ENCODE measurements at places on chromosomes 3 and 15.

GRCh38 chr3:24494618-24495325 is at the start of gene THRB:
Gene THRB (minus strand): TSS chr3:24494850.
- DNase-seq: no peak

DNA sequence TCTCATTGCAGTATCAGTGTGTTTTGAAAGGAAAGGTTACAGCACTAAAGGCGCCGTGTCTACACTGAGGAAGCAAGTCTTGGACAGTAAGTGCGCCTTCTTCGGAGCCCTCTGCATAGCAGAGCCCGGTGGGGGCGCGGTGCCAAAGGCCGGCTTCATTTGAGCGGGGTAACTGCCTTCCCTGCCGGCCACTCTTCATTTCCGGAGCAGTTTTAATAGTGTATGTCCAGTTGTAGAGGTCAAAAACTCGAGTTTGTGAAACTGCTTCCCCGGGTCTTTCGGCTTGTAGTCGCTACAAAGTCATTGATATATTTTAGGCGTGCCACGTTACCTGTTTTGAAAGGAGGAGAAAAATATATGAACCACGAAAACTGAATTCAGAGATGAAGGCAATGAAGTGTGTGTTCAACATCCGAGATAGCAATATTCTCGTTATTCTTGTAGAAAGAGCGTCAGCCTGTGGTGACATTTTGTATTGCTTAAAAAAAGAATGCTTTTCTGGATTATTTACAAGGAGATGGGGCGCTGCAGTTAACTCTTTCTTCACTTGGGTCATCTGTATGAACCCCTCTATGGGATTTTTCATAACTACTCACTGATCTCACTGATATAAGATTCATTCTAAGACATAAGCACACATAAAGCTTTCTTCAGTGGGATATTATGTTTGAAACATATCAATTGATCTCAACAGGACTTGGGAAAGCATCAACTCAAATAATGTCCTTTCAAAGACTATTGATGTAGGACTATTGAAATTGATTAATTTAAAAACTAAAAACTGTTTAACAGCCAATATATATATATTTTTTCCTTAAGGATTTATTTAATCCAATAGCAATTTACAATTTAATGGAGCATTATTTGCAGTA is 3.0 kb downstream of the ALCAM start:
- DNase-seq: peak; percentile 46

DNA sequence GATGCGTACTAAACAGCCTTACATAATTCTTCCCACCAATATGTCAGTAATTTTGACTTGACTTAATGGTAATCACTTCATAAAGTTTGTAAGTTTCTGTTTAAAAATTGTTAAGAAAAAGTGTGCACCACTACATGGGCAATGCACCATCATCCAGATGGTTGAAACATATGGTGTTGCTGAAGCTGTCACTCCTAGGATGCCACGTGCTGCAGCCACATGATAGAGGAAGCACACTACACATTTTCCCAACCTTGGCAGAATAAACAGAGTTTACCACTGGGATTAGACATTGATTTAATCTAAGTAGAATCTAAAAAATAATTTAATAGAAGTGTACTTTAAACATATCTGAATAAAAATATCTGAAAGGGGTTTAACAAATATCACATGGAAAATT is 1209.9 kb downstream of the NSUN3 start:
- no peak for DNase-seq

DNA sequence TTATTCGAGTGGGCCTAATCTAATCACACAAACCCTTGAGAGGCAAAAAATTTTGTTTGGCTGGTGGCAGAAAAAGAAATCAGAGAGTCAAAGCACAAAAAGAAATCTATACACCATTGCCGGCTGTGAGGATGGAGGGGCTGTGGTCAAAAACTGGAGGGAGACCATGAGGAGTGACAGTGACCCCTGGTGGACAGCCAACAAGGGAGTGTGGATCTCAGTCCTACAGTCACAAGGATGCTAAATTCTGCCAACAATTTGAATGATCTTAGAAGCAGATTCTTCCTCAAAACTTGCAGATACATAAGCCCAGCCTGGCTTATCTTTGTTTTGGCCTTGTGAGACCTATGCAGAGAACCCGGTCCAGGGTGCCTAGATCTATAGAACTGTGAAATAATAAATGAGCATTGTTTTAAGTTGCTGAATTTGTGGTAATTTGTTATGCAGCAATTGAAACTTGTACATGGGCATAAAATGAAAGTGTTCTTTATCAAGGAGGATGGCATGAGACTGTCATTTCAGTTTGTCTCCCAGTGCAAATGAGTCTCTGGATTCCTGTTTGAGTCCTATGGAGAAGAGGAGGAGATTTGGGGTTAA is 103.0 kb upstream of the ARHGEF26 start:
- DNase-seq: no peak

DNA sequence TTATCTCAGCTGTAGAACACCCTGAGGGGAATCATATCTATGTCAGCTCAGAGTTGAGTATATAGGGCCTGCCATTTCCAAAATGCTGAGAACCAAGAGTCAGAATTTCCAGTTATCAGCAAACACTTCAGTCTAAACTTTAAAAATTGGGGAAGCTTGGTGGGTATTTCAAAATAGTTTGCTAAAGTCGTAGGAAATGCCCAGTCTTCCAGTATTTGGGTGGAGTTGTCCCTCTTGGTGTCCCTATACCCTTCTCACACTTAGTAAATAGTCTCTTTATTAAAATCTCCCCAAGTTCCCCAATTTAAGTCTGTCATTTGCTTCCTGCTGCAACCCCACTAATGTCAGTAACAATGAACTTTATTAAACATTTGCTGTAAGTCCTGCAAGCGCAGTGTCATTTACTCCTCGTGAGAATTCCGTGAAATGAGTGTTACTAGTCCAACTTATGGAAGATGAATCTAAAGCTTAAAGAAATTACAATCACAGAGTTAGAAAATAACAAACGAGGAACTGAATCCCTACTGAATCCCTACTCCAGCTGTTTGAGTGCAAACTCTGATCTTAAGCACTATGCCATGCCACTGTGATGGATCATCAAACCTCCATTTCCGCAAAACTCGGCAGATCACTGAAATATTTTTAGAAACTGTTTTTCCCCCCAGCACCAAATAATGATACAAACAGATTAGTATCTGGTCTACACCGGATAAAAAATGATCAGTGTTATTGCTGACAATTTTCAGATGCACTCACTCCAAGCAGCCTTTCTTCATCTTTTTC is 341.7 kb upstream of the PROK2 start:
- no peak for DNase-seq

- no peak for DNase-seq
Observed at GRCh38 chr3:113556316-113556945, 24.1 kb downstream of the SIDT1 start.

- DNase-seq: no peak
Observed at GRCh38 chr3:54859184-54859583, 68.7 kb downstream of the LRTM1 start.

GRCh38 chr15:83107841-83108181 is 366 bp downstream of the TM6SF1 start:
- DNase-seq: no peak

- no peak for DNase-seq
Observed at GRCh38 chr3:105788593-105788992, 80.2 kb downstream of the CBLB start.

- DNase-seq: peak; percentile 32
Observed at GRCh38 chr3:51391566-51392354, 675 bp downstream of the RBM15B start.

GRCh38 chr3:194382892-194383223 is 13.3 kb upstream of the LRRC15 start:
- no peak for DNase-seq

DNA sequence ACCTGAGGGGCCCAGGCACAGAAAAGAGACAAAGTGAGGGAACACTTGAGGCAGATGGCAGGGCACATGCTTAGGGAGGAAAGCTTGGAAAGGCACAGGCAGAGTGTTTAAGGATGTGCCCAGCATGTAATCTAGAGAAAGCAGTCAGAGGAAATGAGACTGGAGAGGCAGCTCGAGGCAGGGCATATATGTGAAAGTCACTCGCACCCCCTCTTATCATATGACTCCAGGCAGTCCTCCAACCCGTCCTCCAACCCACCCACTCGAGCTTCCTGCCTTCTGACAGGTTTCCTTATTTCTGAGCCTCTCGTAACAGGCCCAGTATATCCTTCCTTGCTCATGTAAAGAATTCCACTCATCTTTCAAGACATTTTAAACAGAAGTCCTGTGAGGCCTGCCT is 294.0 kb downstream of the SOX2 start:
- no peak for DNase-seq

- no peak for DNase-seq
Observed at GRCh38 chr3:150545419-150546225, 674 bp downstream of the SERP1 start.

- DNase-seq: peak; percentile 6
Observed at GRCh38 chr3:87503900-87504498, 227.6 kb upstream of the POU1F1 start.

GRCh38 chr3:11698326-11699082 is 54.8 kb upstream of the VGLL4 start:
- DNase-seq: no peak

- DNase-seq: no peak
Observed at GRCh38 chr3:54008099-54008498, 114.3 kb upstream of the CACNA2D3 start.

- no peak for DNase-seq
Observed at GRCh38 chr3:38722781-38723568, 73.5 kb upstream of the SCN5A start.

DNA sequence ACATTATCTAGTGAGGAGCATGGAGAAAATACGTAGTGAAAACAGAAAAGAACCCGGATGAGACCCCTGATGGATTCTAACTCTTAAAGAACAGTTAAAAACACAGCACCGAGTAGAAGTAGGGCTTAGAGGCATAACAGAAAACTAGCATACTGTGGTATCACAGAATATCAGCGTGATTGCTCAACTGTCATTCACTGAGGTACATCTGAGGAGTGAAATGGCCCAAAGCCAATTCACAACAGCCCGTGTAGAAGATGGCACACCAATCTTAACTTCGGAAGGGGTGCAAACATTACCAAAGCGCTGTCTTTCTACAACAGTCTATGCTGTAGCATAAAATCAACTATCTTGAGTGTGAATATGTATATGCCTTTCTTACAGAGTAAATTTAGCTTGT is 1.8 kb downstream of the CLASP2 start:
- DNase-seq: no peak

DNA sequence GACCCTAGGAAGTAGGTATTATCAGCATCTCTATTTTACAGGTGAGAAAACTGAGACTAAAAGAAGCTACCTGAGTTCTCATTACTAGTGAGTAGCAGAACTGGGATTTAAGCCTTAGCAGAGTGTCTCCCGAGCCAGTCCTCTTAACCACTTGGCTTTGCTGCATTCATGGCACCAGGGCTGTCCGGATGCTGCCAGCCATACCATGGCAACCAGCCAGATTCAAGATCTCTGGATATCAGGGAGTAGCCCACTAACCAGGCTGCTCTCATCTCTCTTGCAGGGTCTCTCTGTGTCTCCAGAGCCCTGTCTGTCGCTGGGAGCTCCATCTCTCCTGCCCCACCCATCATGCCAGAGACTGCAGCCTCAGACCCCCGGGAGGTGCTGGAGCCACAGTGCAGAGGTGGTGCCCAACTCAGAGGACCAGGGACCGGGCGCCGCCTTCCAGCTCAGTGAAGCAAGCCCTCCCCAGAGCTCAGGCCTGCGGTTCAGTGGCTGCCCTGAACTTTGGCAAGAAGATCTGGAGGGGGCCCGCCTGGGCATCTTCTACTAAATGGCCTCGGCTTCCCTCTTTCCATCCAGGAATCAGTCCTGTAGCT is 1.7 kb downstream of the MESP2 start:
- no peak for DNase-seq

DNA sequence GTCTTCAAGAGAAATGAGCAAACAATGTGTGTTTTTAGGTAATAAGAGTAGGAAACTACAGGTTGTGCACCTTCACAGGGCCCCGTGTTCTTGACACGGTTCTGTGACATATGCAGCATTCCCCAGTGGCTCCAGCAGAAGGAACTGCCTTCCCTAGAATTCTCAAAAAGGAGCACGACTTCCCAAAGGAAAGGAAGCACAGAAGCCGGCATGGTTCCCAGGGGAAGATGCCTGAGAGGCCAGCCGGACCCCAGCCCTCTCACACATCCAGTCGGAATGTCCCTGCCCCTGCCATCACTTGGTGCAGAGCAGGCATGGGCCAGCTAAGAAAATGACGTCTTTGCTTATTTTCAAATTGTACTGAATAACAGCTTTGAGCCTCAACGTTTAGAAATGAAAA is 187.3 kb upstream of the NSMCE3 start:
- DNase-seq: no peak

GRCh38 chr15:22939051-22939450 is 41.1 kb downstream of the CYFIP1 start:
- DNase-seq: no peak

DNA sequence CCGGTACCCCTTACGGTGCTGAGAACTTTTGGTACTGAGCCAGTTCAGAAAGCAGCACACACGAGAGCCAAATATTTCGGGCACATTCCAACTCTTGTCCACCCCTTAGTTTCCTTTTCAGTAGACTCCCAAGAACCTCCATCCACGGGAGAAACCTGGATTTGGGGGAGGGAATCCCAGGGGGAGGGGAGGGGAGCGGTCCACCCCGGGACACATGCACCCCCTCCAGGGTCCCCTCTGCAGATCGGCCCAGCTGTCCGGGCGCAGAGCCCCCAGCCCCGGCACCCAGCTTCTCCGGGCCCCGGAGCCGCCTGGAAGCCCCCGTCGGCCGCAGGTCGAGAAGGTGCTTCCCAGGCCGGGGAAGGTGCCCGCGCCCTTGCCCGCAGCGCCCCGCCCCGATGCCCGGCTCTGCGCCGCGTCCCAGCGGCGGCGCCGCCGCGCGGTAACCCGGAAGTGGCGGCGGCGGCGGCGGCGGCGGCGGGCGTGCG is 455 bp upstream of the ABHD17C start:
- DNase-seq: peak; percentile 15

DNA sequence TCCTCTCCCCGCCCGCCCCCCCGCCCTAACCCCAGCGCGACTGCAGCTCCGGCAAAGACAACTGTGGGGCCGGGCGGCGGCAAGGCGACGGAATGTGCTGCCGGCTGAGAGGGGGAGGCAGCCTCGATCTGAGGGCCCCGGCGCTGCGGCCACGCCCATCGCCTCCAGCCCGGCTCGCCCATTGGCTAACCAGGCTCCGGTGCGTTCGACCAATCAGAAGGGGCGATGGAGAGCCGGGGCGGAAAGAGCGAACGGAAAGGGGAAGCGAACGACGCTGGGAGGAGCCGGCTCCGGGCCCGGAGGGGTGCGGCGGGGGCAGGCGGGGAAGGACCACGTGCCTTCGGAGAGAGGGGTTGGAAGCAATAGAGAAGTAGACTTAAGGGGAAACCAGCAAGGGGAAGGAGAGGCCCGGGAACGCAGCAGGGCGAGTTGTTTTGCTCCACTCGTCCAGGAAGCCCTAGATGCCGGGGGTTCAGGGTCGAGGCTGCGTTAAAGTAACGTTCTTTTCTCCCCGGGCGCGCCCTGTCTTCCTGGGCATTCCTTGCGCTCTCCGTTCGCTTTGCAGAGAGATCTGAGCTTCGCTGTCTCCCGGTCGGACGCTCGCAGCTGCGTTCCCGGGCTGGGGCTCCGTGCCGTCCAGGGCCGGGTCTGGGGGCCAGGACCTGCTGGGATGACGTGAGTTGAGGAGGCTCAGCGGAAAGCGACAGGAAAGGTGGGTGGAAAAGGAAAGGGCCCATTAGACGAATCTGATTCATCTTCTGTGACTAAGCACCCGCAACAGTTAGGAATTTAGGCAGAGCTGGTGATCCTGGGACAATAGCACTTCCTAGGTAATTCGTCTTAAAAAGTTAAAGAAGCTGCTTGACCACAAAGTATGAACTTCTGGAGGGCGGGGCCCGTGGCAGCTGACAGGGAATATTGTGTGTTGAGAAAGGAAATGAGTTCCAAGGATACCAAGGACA is at the start of gene KPNA4:
TSS of gene KPNA4 (minus strand) at position 130 of the 962 bp plus-strand sequence. CDS start 289 bp downstream, outside the sequence.
- peak; percentile 97 for DNase-seq

- no peak for DNase-seq
Observed at GRCh38 chr15:31079519-31079918, 22.0 kb downstream of the TRPM1 start.

- no peak for DNase-seq
Observed at GRCh38 chr3:14522768-14523167, 17.4 kb downstream of the GRIP2 start.
